ENCODE measurements at places on chromosomes 4 and X. TPM values are rescaled to one million over a fixed set of nuclear protein-coding genes. Genes with fewer than 3 reads are reported as not detected.

Gene MEPE
- not detected for total RNA-seq

Gene MAGEA11
- not detected for total RNA-seq

Gene ATP2B3
- not detected for total RNA-seq

Gene FHDC1
- 0.11 TPM for total RNA-seq

Gene MAGEA1
- not detected for total RNA-seq

Gene PROM1
- total RNA-seq, result not detected

- DNase-seq, result no peak
Observed at GRCh38 chr4:184293552-184293951, 75.9 kb upstream of the ENPP6 start.

GRCh38 chr4:172858731-172859230, 309.8 kb upstream of the GALNT7 start:
- DNase-seq, result no peak

GRCh38 chrX:20388594-20388993, 121.9 kb upstream of the RPS6KA3 start:
- no peak for DNase-seq

DNA sequence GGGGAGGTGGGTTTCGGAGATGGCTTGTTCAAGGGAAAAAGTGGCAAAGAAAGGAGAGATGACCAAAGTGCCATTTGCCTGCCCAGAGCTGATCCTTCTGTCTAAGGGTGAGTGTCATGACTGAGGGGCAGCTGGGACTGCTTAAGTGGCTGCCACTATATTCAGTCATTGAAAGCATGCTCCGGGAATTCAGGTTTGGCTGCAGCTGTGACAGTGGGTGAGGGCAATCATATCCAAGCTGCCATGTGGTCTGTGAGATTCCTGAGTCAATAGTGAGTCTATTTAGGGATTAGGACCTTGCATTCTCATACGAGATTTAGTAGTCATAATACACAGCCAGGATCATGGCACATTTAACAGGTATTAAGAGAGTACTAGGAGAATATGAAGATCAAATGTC, 138.8 kb upstream of the BANK1 start:
- no peak for DNase-seq

DNA sequence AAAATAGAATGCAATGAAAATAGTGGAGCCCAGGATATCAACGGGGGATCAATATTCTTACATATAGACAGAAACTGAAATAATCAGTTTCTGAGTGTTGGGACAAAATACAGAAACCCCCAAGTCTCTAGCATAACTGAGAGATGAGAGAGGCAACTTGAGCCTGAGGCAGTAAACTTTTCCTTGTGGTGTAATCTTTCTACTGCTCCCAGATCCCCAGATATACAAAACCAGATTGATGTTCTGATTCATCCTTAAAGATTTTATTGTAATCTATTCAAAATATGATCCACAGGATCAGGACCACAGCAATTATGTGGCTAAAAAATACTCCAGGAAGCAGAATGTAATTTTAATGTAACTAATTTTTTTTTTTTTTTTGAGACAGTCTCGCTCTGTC, 2282.6 kb downstream of the ARAP2 start:
- no peak for DNase-seq

GRCh38 chr4:56723659-56724230, 42.6 kb upstream of the HOPX start:
- DNase-seq, result no peak

GRCh38 chr4:48153791-48154550, 19.9 kb upstream of the TXK start:
- DNase-seq, result no peak

GRCh38 chr4:83009529-83009928, 1.1 kb downstream of the LIN54 start:
- DNase-seq, result no peak

- DNase-seq, result peak; percentile 31
Observed at GRCh38 chrX:39261446-39262147, 460.3 kb downstream of the MID1IP1 start.

- no peak for DNase-seq
Observed at GRCh38 chrX:6175914-6176313, 52.8 kb downstream of the NLGN4X start.

GRCh38 chrX:152165033-152165743, 26.8 kb upstream of the MAGEA10 start:
- DNase-seq, result no peak

DNA sequence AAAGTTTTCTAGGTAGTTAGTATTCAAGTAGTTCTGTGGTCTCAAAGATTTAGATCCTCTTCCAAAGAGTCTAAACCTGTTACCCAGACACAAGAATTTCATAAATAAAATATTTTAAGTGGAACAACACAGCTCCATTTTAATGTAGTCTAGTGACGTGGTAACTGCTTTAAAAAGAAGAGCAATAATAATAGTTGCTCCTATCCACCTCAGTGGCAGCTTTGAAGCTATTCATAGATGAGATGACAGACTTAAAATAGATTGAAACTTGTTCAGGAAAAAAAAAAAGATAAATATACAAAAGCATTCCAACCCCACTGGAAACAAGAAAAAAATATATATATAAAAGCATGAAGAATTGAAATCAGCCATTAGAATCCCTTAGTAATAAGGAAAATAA, 14.6 kb downstream of the SCOC start:
- DNase-seq, result no peak

DNA sequence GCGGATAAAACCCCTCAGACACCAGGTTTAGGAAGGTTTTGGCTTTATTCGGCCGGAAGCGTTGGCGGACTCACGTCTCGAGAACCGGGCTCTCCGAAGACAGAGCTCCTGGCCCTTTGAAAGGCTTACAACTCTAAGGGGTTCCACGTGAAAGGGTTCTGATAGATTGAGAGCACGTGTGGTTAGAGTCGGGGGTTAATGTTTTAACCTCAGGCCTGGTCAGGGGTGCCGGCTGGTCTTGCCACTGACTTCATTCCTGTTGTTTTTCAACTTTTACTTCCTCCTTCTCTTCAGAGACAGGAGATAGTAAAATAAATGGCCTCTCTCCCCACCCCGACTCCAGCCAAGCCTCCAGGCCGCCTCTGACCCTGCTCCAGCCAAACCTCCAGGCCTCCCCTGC, 4.7 kb upstream of the ASMT start:
- no peak for DNase-seq

DNA sequence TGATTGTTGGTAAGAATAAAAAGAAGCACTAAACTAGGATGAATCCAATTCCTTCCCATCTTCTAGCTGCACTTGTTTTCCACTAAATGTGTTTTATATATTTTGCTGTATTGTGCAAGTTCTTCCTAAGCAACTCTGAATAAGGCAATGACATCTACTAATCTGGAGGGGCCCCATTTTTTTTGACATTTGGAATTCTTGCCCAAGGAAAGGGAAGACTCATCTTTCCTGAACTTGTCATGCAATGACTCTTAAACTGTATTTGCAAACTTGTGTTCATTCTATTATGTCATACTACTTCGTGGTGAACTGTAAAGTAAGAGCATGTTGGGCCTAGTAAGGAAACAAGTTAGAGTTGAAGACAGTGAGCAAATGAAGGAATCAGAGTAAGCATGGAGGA, 45.9 kb downstream of the FREM3 start:
- DNase-seq, result no peak

DNA sequence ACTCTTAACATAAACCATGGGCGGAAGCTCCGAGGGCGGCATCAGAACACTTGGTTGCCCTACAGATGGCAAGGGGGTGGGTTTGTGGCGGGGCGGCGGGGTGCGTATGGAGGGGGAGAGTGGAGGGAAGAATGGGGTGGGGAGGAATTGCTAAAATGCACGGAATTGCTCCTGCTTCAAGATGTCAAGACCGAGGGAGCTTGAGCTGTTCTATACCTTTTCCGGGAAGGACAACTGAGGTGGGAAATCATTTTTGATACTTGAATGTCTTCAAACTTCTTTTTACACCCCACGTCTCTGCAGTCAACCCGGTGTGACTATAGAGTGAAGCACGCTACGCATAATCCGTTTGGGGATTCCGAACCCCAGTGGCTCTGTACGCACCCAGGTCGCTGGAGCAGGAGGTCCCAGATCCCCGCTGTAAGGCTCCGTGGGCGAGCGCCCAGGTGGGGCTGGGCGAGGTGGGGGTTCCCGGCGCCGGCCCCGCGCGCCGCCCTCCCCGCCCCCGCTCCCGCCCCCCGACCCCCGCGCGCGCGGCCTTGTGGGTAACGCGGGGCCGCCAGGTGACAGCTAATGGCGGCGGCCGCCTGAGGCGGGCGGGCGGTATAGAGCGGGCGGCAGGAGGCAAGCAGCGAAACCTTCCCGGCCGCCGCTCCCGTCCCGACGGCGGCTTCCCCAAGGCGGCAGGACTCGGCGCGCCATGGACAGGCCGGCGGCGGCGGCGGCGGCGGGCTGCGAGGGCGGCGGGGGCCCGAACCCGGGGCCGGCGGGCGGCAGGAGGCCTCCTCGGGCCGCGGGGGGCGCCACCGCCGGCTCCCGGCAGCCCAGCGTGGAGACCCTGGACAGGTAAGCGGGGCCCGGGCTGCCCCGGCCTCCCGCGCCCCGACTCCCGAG, at the start of gene MTMR1:
MTMR1 (plus strand) TSS at position 566 of the 894 bp plus-strand sequence; CDS start at position 701, 135 bp downstream.
- peak; percentile 49 for DNase-seq

- no peak for DNase-seq
Observed at GRCh38 chrX:101408532-101408841, 465 bp downstream of the HNRNPH2 start.

DNA sequence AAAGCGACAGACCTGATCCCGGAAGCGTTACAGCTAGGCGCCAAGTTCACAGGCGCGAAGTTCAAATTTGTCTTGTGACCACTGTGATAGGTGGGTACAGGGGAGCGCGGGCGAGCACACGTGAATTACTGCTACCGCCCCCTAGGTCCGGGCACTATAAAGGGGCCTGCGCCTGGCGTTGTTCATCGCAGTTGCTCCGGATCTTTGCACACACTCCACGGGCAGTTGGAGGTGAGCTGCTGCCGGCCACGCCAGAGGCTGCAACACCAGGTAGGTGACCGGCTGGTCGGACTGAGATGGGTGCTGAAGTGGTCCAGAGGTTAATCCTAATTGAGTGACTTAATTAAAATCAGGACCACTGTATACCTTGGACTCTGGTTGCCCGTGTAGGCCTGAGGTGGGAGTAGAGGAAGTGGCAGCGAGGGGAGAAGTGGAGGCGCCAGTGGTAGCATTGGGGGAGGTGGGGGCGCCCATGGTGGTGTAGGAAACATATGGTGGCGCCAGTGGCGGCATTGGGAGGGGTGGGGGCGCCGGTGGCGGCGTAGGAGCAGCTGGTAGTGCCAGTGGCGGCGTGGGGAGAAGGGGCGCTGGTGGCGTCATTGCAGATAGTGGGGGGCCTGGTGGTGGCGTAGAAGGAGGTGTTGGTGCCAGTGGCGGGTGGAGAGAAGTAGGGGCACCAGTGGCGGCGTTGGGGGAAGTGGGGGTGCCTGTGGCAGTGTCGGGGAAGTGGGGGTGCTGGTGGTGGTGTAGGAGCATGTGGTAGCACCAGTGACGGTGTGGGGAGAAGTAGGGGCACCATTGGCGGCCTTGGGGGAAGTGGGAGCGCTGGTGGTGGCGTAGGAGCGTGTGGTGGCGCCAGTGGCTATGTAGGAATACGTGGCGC, at the start of gene GCNA:
GCNA (plus strand) TSS at position 185 of the 883 bp plus-strand sequence. CDS start 2,385 bp downstream, outside the sequence.
- DNase-seq, result no peak
